Cerebellar cortex (tissue), 1 donor: ENCODE measurements at places on chromosomes 12 and 14.
A peak's percentile ranks its signal among the peaks of the same experiment; 100 is the strongest.

DNA sequence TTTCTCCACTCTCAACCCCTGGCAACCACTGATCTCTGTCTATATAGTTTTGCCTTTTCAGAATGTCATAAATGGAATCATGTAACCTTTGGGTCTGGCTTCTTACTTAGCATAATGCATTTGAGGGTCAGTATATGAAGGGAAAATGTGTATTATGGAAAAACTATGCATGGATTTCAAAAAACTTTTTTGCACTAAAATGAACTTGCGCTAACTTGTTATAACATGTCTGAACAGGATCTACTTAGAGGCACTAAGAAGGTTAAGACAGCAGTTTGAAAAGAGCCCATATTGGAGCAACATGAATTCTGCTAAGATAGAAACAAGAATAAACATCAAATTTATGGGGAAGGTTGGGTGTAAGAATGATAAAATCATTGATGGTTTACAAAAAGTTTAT, 29.1 kb downstream of the SLC39A9 start:
- no peak for DNase-seq

DNA sequence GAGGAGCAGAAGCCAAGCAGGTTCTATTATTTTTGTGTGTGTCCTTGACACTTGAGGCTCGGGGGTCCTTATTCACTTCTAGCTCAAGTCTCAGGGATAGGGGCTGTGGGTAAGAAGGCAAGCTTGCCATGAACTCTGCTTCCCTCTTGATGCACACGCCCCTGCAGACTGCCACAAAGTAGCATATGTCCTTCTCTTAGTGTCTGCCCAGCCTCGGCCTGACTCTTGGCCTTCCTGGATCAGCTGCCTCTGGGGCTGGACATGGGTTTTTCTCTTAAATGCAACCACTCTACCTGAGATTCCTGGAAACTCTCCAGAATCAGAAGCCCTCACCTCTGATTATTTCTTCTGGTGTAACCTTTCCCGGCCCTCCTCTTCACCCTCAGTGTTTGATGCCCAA, 28.2 kb upstream of the PEX5 start:
- DNase-seq: no peak

- peak; percentile 32 for DNase-seq
These were observed 64.2 kb downstream of the SPRING1 start for GRCh38 chr12:116673681-116674111.

- DNase-seq: no peak
These were observed 3.3 kb downstream of the NKX2-1 start for GRCh38 chr14:36516719-36517241.

DNA sequence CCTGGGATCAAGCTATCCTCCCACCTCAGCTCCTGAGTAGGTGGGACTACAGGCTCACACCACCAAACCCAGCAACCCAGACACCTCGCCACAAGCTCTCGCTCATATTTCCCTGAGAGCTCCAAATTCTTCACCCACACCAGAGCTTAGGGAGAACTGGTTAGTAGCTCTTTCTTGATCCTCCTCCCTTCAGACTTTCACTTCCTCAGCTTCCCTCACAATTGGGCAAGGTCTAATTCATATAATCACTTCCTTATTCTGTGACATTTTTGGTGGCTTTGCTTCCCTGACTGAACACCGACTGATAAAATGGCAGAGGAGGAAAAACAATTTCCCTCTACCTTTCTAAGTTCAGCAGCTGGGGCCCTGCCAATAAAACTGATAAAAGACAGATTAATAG, 88.5 kb downstream of the GXYLT1 start:
- DNase-seq: no peak

DNA sequence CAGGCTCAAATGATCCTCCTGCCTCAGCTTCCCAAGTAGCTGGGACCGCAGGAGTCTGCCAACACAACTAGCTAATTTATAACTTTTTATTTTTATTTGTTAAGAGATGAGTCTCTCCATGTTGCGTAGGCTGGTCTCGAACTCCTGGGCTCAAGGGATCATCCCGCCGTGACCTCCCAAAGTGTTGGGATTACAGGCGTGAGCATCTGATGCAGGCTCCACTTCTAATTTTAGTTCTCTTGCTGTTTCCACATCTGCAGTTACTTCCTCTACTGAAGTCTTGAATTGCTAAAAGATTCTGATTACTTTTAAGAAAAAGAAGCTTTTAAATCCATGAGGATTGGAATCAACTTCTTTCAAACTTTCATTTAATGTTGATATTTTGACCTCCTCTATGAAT, 13.4 kb upstream of the SNX6 start:
- DNase-seq: no peak

DNA sequence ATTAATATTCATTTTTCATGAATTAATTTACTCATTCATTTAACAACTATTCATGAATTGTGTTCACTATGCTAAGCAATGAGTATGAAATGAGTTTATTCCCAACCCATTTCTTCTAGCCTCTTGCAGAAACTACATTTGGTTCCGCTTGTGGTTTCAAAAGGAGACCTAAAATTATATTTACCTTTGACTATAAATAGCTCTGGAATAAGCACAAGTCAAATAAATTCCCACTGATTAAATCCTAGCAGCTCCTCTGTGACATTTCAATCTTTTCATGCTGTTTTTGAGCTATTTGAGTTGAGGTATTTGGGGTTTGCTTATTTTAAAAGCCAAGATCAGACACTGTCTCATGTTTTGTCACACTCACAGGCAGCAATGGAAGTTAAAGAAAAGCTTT, 46.9 kb downstream of the DUSP6 start:
- DNase-seq: no peak

- no peak for DNase-seq
These were observed 429.8 kb upstream of the CCDC196 start for GRCh38 chr14:66056268-66056907.

- DNase-seq: no peak
These were observed 238.9 kb downstream of the CHST11 start for GRCh38 chr12:104695453-104696148.

- no peak for DNase-seq
These were observed 358.1 kb downstream of the ADGRD1 start for GRCh38 chr12:131311764-131312163.

GRCh38 chr14:99475660-99476059, 5.0 kb downstream of the SETD3 start:
- no peak for DNase-seq

DNA sequence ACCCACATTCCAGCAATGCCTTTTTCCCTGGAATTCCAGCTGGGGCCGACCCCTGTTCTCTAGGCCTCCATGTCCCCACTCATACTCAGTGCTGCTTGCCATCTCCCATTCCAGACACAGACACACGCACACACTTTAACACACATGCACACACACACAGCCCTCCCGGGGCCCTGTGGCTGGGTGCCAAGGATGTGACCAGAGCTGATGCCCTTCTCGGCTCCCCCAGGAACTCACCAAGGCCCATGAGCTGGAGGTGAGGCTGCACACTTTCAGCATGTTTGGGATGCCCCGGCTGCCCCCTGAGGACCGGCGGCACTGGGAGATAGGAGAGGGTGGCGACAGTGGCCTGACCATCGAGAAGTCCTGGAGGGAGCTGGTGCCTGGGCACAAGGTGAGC, 4.3 kb downstream of the PLEKHG6 start:
- no peak for DNase-seq

DNA sequence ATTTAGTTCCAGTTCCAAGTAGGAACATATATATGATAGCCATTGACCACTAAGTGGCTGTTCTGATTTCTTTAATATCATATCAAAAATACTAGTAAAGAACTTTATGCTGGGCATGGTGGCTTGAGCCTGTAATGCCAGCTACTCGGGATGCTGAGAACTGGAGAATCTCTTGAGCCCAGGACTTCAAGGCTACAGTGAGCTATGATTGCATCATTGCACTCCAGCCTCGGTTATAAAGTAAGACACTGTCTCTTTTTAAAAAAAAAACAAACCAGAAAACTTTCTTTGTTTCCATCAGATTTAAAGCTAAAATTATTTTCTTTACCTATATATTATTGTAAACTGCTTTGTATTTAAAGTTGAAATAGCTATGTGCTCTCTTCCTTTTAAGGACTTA, 127.0 kb downstream of the SCAF11 start:
- no peak for DNase-seq

DNA sequence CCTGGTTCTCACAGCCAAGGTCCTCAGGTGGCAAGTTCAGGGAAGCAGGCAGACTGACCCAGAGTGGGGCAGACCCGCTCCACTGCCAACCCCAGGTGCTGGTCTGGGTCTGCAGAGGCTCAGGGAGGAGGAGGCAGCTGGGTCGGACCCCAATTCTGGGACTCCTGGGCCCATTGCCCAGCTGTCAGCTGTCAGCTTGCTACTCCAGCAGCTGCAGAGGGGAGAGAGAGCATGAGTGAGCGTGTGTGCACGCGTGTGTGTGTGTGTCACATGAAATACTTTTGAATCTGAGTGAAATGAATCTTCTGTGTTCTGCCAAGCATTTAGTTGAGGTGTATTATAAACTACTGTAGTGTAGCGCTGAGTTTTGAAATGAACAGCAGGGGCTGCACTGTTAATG, 30.8 kb downstream of the XRCC3 start:
- no peak for DNase-seq

- no peak for DNase-seq
These were observed 162.4 kb downstream of the C12orf75 start for GRCh38 chr12:105492591-105493545.

GRCh38 chr12:15227004-15227679, 5.9 kb upstream of the RERG start:
- DNase-seq: peak; percentile 22

DNA sequence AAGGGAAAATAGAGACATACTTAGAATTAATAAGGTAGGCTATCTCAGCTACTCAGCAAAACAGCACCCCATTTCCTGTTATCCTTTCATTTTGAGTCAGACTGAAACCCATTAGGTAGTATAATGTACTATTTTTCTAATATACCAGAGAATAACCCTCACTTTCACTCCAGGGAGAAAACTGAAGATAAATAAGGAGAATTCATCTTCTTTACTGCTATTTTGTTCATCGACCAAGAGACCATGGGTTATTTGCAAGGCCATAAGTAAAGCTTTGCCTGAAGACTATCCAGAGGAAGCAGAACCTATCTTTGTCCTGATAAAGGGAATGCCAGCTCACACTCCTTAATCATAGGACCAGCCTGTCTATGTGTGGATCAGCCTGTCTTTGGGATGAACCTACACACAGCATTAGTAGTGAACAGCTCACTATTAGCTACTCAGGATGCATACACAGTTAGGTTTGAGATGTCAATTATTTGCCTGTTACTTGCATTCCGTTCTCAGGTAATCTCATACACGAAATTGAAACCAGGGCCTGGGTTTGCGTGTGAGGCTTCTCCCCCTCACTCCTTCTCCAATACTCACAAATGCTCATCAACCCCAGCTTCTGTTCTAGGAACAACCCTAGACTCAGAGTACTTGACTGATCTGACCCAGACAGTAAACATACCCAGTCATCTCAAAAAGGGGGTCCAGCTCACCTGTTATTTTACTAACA, 124.4 kb downstream of the DAD1 start:
- no peak for DNase-seq

GRCh38 chr14:80518173-80518572, 306.9 kb upstream of the DIO2 start:
- no peak for DNase-seq

GRCh38 chr12:86838711-86839110, 582.5 kb upstream of the MGAT4C start:
- peak; percentile 61 for DNase-seq

GRCh38 chr12:98136544-98136943, 378.8 kb upstream of the TMPO start:
- DNase-seq: no peak

DNA sequence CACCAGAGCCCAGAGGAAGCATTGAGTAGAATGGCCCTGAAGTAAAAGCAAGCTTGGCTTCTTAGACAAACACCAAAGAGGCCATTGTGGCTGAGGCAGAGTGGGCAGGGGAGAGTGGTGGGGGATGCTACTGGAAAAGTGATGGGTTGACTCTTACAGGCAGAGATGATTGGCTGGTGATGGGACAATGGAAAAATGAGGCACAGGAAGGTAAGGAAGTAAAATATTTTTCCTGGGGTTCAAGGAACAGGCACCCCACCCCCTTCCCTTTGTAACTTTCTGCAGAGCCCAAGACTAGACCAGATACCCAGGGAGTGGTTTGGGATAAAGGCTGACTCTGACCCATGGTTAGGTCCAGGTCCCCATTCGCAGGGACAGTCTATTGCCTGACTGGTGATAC, 34.9 kb upstream of the COL2A1 start:
- DNase-seq: no peak

GRCh38 chr12:114944736-114945135, 260.8 kb upstream of the TBX3 start:
- DNase-seq: no peak

DNA sequence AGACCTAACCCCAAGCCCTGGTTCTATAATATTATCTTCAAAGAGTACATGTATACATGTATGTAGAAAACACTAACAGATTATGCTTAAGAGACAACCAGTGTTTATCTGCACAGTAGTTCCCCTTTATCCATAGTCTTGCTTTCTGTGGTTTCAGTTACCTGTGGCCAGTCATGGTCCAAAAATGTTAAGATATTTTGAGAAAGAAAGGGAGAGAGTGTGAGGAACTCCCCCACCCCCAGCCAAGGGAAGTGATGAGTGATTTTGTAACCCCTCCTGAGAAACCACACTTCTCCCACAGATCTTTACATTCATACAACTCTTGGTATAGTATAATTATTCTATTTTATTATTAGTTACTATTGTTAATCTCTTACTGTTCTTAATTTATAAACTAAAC, 77.3 kb upstream of the CNTN1 start:
- no peak for DNase-seq

GRCh38 chr14:93587330-93587729, 156.6 kb downstream of the UNC79 start:
- no peak for DNase-seq

DNA sequence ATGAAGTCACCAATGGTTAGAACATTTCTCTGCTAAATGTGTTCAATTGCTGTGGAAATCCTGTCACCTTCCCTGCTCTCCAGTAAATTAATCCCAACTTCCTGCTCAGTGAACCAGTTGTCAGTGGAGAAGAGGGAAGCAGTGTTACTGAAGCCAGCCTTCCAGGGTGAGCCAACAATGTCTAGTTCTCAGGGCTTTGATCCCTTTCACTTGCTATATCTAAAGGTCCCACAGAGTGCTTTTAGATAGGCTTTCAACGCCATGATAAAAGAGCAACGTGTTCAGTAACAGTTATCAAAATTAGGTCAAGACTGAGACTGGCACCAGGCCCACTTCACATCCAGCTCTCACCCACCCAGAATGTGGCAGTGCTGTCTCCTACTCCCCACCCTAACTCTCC, 139.7 kb downstream of the KCNH5 start:
- DNase-seq: no peak
